Spleen (tissue), 13 donors: ENCODE measurements at places on chromosomes 1 and 21. TPM values are rescaled to one million over a fixed set of nuclear protein-coding genes. Genes with fewer than 3 reads are reported as not detected.
A peak's percentile ranks its signal among the peaks of the same experiment; 100 is the strongest.

A3GALT2 gene
- total RNA-seq: not detected

IVL gene
- not detected for total RNA-seq

- no peak for DNase-seq
These were observed 372.3 kb downstream of the TTLL7 start for GRCh38 chr1:83626603-83627002.

DNA sequence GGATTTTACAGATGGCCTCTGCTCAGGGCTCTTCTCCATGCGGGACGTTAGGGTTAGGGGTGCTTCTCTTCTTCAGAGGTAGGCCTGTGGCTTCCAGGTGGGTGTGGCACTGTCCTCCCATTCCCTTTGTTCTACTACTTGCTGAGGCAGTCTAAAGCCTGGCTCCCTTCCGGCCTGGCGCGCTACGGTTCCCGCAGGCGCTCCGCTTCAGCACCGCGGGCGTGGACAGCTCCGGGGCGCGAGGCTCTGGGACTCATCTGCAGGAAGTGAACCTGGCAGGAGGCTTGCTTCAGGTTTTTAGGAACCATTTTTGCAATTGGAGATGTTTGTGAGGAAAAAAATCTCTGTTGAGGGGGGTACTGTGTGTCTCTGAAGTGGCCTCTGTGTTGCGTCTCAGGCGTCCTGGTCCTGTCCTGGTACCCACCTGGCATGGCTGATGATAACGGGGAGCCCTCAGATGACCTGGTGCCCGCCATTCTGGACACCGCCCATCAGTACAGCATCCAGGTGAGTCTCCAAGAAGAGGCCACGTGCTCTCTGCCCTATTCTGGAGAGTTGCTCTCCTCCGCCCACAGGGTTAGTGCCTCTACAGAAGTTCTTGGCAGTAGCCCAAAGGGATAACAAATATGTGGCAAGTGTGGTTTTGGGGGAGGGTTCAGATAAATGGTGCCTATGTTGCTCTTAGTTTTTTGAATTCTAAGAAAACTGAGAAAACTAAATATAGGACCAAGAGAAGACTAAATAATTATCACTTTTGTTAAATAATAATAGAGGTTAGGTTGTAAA, 1.9 kb downstream of the MANEAL start:
- DNase-seq: peak; percentile 80

FBXO28 gene
- 31.9 TPM for total RNA-seq

- DNase-seq: peak; percentile 89
These were observed 40.9 kb upstream of the TMEM52 start for GRCh38 chr1:1959840-1960479.

DNA sequence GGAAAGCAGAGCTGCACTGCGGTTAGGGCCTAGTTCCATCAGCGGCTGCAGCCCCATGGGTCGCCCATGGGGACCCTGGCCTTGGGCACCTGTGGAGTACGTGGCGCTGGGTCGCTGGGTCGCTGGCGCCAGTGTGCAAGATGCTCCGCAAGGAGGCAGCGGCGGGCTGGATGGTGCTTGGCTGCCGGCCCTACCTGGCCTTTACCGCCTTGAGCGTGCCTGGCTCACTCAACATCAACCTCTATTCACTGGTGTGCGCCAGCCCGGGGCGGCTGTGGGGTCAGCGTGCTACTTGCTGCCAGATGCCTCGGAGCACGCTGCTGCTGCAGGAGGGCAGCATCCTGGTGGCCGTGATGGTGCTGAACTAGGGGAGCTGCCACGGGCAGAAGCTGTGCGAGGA, 85.1 kb upstream of the RHOU start:
- DNase-seq: peak; percentile 75

DNA sequence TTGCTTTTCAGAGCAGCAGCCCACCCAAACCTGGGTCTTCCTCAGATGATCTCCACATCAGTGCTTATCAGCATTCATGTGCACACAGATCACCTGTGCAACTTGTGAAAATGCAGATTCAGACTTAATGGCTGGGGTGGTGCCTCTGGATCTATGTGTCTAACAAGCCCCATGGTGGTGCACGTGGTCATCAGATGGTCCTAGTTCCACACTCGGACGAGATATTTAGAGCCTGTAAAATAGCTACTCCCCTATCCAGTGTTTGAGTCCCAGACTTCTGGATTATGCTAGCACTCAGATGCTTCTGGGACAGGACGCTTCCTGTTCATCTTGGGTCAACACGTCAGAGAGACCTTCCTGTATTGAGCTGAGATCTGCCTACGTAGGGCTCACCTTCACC, 114.2 kb downstream of the LIPI start:
- DNase-seq: no peak

OR2T35 gene
- 0.68 TPM for total RNA-seq

- DNase-seq: no peak
These were observed 19.1 kb downstream of the NME7 start for GRCh38 chr1:169348383-169349036.

BACE2 gene
- 54.7 TPM for total RNA-seq

- no peak for DNase-seq
These were observed 182.4 kb downstream of the MIS18A start for GRCh38 chr21:32096411-32096810.

- no peak for DNase-seq
These were observed 131.8 kb downstream of the CCDC185 start for GRCh38 chr1:223524930-223525451.

DNA sequence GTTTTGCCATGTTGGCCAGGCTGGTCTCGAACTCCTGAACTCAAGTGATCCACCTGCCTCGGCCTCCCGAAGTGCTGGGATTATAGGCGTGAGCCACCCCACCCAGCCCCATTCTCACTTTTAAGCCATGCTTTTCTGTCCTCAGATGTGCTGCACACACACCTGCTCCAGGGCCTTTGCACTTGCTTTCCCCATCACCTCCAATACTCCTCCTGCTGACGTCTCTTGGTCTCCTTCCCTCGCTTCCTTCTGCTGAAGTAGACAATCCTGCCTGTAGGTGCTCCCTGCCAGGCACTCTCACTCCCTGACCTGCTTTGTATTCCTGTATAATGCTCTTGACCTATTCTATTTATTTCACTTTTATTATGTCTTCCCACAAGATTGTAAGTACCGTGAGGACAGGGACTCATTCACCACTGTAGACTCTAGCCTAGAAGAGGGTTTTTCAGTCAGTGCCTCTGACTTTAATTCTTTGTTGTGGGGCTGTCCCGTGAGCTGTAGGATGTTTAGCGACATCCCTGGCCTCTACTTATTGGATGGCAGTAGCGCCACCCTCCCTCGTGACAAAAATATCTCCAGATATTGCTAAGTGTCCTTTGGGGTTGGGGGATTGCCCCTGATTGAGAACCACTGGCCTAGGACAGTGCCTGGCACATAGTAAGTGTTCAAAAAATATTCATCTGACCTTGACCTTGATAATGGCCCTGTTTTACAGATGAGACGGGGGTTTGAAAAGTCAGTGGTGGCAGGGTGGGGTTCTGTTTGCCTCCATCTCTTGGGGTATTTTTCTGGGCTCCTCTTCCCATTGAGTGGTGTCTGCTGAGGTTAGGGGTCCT, 4.6 kb downstream of the TNFRSF1B start:
- DNase-seq: no peak

MASP2 gene
- not detected for total RNA-seq

CD247 gene
- total RNA-seq: 31.7 TPM

GRCh38 chr21:38897532-38898421, 92.0 kb downstream of the ETS2 start:
- no peak for DNase-seq

- no peak for DNase-seq
These were observed 351.0 kb downstream of the COL11A1 start for GRCh38 chr1:102757363-102757762.

DNA sequence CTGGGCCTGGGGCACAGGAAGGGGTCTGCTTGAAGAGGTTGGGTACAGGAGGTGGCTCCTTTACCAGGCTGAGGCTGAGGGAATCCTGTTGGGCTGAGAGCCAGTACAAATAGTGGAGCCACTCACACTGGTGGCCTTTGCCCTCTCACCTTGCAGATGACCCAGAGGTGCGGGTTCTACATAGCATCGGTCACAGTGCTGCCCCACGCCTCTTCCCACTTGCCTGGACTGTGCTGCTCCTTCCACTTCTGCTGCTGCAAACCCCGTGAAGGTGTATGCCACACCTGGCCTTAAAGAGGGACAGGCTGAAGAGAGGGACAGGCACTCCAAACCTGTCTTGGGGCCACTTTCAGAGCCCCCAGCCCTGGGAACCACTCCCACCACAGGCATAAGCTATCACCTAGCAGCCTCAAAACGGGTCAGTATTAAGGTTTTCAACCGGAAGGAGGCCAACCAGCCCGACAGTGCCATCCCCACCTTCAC, 1.8 kb upstream of the SLC50A1 start:
- DNase-seq: peak; percentile 71

DPT gene
- not detected for total RNA-seq

DNA sequence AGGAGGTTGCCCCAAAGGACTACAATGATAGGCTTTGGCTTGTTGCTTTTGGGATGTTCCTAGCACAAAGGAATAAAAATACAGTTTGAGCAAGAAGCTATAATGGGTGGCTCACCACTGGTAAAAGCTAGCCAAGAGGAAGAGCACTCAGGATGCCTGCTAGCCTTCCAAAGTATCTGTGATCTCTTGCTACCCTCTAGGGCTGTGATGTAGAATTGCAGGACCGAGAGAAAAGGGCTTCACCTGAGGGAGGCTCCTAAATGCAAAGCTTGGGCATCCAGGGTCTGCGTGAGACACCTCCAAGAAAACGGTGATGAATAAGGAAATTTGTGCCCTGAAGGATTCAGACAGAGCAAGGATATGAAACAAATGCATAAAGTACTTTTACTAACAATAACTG, 17.7 kb downstream of the IVL start:
- no peak for DNase-seq

DNA sequence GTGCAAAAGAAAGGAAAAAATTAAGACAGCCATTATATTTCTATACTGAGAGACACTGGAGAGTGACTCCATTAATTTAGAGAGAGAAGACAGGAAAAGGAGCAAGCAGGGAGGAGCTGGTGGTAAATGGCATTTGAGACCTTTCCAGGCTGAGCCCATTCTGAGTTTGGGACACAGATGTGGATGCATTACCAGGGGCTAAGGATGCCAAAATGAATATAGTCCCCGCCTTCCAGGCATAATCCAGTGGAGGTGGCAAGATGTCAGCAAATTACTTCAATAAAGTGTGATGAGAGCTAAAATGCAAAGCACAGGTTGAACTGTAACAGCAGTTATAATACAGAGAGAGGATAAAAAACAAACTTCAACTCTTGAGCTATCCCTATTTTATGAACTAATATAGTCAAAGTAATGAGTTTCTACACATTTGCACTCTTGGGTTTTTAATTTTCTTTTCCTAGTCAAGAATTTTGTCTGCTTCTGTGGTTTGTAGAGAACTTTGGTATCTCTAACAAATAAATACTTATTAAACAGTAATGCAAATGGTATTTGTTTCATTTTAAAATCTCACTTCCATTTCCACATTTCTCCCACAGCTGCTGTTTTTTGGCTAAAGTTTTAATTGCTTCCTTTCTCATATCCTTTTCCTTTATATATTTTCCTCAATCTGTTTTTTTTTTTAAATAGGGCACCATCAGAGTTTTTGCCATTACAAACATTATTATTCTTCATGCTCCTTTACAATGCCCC, 228.2 kb upstream of the KCNK2 start:
- no peak for DNase-seq

GRCh38 chr1:211309617-211310016, 17.0 kb upstream of the TRAF5 start:
- no peak for DNase-seq

DNA sequence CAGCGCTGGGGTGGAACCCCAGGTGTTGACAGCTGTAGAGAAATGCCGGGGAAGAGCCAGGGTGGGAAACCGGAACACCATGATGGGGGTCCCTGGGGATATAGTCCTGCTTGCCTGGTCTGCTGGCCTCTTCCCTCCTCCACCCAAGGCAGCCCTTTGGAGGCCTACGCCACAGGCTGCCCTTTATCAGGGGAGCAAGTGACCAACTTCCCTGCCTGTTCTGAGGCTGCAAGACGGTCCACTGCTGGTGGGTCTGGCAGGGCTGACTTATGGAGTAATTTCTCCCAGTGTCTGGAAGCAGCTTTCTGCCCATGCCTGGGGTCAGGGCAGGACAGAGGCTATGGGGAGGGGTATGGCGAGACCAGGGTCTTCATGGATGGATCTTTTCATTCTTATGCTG, 50.8 kb upstream of the EDN2 start:
- DNase-seq: peak; percentile 47

RHCE gene
- total RNA-seq: 0.98 TPM

PRAMEF2 gene
- not detected for total RNA-seq

OR14K1 gene
- total RNA-seq: not detected

- no peak for DNase-seq
These were observed 40.6 kb upstream of the ZBTB40 start for GRCh38 chr1:22410928-22411495.

PPM1J gene
- 1.1 TPM for total RNA-seq
